AG04449 (cell line): ENCODE measurements at places on chromosomes 3 and 15.
A peak's percentile ranks its signal among the peaks of the same experiment; 100 is the strongest.

- DNase-seq = no peak
Measured at GRCh38 chr3:144968750-144969350, 997.2 kb downstream of the DIPK2A start.

GRCh38 chr3:186930143-186930640, at the start of gene ST6GAL1:
Gene ST6GAL1 (plus strand): TSS chr3:186930526. CDS start chr3:187042704, 112,178 bp downstream.
- no peak for DNase-seq

GRCh38 chr3:171379961-171380483, 80.2 kb downstream of the TNIK start:
- DNase-seq = no peak

DNA sequence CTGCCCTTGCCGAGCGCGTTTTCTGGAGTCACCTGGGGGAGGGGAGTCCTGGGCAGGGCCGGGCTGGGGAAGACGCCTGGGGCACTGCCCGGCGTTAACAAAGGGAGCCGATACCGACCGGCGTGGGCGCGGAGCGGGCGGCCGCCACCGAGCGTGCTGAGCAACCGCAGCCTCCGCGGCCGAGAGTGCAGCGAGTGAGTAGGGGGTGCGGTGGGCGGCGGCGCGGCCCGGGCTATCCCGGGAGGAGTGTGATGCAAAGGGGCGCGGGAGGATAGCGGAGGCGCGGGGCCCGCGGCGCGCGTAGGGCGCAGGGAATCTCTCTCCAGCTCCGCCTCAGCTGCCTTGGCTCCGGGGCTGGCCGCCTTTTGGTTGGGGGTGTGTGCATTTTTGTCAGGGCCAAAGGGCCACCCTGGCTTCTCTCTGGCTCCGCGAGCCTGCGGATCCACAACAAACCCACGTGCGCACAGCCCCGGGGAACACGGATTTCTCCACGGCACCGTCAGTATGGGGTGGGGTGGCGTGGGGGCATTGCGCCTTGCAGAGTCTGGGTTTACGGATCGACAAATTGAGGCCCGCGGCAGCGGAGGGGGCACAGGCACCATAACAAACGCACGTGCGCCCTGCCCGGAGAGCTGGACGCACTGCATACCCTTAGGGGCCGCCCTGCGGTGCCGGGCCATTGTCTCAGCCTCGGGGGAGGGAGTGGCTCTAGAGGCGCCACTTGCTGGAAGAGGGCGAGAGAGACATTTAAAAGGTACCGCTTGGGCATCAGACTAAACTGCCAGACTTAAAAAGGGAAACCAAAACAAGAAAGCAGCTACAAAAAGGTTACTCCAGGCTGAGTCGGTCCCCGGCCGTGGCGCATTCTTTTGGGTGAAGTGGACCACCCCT, 560 bp downstream of the ST6GAL1 start:
- DNase-seq = no peak

DNA sequence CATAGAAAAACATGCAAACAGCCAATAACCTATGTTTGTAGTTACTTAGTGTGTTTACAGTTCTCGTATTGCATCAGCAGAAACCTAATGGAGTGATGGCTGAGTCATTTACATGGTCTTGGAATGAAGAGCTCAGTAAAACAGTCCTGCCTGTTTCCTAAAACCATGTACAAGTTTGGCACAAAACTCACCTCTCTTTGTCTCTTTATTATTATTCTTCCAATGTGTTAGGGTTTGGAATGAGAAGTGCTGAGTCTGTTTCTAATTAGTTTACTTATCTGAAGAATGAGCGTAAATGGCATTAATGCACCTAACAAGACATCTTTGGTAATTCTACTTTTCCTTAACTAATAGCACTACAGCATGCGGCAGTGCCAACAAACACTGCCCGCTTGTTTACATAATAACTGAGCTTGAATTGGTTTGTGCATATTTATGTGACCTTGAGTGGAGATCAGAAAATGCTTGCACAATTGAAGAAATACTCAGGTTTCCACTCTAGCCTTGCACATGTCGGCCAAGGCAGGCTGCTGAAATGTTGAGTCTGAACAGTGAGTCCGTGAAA, 385.4 kb upstream of the SEMA6D start:
- peak; percentile 12 for DNase-seq

DNA sequence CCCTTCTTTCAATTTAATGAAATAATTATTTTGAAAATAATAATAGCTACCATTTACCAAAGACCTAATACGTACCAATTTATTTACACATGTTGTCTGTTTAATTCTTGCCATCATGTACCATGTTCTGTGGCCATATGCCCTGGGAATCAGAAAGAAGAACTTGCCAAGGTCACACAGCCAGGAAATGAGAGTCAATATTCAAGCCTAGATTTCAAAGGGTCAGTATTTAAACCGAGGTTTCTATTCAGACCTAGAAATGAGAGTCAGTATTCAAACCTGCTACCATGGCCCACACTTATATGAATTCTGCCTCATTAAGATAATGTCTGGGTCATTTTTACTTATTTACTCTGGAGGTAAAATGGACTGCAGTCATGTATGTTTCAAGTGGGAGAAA, 103.6 kb upstream of the TBL1XR1 start:
- no peak for DNase-seq

GRCh38 chr3:50627407-50628051, 10.6 kb downstream of the MAPKAPK3 start:
- no peak for DNase-seq

DNA sequence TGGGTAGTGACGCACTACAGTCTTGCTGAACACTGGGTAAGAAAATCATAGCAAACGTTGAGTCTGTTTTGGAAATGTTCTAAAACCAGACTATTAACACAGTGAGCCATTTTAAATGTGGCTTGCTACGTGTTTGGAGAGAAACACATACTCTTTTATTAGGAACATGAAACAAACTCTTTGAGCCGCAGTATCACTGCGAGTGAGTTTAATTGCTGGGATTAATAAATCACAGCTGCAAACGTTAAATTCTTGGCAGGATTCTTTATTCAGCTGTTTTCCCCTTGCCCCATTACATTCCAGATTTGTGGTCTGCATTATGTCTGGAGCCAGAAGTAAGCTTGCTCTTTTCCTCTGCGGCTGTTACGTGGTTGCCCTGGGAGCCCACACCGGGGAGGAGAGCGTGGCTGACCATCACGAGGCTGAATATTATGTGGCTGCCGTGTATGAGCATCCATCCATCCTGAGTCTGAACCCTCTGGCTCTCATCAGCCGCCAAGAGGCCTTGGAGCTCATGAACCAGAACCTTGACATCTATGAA, 33.6 kb downstream of the BTD start:
- peak; percentile 71 for DNase-seq

- no peak for DNase-seq
Measured at GRCh38 chr3:186124592-186124991, 15.7 kb upstream of the ETV5 start.

- DNase-seq = no peak
Measured at GRCh38 chr3:13115991-13116390, 42.8 kb upstream of the IQSEC1 start.

DNA sequence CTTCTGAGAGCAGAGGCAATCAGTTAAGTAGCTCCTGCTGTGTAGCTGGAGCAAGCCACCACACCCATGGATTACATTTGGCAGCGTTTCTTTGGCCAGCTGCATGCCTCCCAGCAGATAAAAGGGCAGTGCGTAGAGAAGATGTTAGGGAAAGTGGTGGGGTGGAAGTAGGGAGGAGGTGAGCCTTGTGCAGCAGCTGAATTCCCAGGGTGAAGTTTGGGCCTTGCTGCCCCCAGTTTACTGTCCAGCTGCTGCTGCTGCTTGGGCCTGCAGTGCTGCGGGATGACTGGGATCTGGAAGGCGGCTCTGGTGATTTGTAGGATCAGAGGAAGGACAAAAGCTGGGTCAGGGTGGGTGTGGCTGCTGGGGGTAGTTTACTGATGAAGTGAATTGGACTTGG, 318.7 kb upstream of the C2CD4B start:
- no peak for DNase-seq
